Stimulated activated CD4-positive, alpha-beta T cell treated with anti-CD3 and anti-CD28 coated beads, Interleukin-4, amount 100 ng/mL, for 1 hour (primary cell): ENCODE measurements at places on chromosomes 11 and 22.

DNA sequence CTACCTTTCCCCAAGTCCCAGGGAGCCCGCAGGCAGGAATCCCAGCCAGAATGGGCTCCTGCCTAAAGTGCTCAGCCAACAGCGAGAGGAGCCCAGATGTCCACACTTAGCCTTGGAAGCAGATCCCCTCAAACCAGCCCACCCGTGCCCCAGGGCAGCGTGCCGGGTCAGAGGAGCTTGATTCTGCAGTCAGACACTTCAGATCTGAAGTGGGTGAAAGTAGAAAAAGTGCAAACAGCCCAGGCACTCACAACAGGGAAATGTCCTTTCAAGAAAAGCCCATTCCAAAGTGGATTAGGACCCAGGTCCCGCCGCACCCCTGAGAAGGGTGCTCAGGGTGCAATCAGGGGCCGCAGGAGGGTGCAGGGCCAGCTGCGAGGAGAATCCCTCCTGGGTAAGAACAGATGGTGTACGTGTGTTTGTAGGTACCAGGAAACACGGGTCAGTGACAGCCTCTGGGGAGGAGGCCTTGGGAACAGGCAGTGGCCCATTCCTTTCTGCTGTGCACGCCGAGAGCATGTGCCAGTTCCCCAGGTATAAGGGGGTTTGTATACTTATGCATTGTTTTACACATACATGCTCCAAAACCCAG is 17.7 kb downstream of the ELFN2 start:
- no peak for DNase-seq

- DNase-seq, result no peak
Observed at GRCh38 chr11:1656061-1656441, 26.5 kb downstream of the KRTAP5-5 start.

DNA sequence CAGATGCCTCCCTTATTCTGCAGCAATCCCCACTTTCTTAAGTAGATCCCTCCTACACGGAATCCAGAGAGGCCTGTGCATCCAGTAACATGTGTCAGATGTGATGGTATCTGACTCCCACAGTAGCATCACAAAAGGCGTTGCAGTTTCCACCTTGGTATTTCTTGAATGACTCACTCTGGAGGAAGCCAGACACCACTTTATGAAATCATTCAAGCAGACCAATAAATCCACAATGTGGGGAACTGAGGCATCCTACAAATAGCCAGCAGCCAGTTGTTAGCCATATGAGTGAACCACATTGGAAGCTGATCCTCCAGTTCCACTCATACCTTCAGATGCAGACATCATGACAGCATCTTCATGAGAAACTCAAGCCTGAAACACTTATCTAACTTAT is 798.1 kb downstream of the OPCML start:
- DNase-seq, result no peak

DNA sequence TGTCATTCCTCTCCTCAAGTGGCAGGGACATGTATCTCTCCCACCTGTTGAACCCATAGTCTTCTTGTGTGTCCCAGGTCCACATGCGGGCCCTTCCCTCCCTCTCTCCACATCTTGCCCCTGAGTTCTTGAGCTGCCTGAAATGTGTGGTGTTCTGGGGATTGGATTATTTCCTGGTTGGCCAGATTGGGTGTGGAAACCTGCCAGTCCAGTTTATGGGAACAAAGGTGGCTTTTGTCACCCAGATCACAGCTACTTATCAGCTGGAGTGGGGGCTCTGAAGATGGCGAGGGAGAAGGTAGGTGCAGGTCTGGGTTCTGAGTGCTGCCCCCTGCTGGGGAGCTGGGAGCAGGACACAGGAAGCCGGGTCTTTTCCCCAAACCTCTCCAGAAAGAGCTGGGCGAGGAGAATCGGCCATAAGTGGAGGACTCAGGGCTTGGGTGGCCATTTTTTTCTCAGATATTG is 14.2 kb downstream of the DTX4 start:
- DNase-seq, result peak; percentile 58

DNA sequence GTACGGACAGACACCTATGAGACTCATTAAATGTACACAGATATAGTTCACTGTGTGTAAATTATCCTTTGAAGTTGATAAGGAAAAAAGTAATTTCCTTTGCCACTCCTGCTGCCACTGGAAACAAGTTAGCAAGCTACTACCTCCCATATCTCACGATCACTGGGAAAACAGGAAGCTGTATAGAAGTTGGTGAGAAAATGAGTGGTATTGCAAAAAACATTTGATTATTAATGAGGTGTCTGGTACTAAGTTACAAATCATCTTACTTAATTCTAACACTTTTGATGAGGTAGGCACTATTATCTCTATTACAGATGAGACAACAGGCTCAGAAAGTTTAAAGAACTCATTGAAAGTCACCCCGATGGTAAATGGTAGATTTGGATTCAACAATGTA is 68.5 kb downstream of the GAB2 start:
- DNase-seq, result no peak

DNA sequence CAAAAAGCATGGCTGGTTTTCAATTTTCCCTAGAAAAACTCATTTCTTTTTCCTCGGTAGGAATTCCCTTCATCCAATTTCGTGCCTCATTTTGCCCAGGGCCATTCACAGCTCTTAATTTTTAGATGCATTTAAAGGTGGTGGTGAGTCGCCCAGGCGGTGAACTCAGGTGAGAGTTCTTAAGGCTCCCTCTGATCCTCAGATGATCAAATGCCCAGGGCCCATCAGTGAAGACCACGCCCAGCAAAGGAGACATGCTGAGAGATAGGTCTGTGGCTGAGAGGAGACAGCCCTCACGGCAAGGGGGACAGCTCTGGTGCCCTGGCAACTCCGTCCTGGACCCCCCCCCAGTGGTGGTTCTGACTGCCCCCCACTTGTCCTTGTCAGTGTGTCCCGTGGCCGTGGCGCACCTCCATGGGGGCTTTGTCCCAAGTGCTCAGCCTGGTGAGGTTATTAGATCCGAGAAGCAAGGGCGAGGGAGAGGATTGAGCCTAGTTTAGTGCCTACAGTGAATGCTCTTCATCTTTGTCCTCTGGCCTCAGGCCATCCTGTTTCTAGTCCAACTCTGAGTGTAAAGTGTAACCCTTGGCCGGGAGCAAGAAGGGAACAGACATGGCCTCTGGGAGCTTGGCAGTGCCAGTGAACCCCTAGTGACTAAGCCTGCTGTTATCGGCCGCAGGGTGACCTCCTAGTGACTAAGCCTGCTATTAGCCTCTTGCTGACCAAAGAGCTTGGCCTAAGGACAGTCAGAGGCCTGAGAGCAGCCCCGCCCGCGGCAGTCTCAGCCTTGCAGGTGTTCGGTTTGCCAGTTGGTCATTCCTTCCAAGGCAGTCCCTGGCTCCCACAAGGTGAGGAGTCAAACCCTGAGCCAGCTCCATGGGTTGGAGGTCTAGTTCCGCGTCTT is 83.5 kb downstream of the CTTN start:
- DNase-seq, result no peak

DNA sequence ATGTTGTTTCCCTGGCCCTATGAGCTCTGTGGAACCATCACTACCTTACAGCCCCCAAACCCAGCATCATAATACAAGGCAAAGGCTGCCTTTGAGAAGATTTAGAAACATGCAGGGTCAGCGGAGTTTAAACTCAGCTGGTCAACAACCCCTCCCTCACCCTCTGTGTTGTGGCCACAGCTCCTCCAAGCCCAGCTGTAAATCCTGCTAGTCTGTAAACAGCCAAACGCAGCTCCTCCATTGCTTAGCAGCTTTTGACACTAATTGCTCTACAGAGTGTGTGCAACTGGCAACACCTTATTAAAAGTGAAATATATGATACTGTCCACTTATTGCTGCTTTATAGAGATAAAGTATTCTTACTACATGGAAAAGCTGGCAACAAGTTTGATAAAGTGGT is 29.1 kb downstream of the OPCML start:
- DNase-seq, result no peak

DNA sequence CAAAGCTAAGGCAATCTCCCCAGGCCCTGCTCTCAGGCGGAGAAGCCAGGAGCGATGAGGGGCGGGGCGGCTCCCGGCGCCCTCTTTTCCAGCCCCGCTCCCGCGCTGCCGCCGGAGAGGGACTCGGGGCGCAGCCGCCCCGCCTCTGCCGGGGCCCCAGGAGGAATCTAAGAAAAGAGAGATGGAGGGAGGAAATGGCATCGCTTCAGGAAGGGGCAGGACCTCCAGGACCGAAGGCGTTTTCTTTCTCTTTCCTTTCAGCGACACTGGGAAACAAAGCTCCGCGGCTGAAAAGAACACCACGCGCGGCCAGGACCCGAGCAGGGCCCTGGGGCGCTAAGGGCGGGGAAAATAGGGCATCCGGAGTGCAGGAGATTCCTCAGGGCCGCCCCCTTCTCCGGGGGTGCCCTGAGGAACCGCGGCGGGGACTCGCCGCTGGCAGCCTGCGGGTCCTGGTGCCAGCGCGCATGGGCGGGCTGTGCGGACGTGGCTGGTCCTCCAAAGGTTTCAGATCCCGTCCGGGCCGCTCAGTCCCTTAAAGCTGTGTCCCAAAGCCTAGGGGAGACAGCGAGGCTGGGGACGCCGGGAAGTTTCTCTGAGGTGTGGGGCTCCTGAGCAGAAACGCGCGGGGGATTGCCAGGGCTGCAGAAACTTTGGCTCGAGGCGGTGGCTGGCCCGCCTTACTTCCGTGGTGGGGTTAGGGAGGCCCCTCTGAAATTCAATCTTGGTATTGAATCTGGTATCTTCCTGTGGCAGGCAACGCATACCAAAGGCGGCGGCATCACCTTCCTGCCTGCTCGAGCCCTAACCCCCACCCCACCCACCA is 2.8 kb upstream of the BSX start:
- no peak for DNase-seq

- DNase-seq, result no peak
Observed at GRCh38 chr11:114098927-114099326, 39.4 kb downstream of the ZBTB16 start.

DNA sequence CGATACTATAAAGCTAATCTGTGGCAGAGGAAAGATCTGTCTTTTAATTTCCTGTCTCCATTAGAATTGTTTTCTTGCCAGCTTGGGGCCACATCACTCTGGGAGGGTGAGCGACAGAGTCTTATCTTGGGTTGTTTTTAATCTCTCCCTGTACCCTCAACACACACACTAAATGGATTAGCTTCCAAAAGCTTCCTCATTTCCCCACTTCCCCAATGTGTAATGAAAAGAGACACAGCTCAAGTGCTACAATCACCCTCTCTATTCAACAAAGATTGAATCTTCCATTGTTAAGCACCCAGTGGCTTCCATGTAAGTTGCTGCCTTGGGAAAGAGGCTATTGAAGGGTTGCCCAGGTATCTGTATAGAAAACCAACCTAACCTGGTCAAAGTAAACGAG is 6.1 kb upstream of the ASCL3 start:
- no peak for DNase-seq

GRCh38 chr11:41403458-41403857 is 56.0 kb downstream of the LRRC4C start:
- DNase-seq, result no peak

DNA sequence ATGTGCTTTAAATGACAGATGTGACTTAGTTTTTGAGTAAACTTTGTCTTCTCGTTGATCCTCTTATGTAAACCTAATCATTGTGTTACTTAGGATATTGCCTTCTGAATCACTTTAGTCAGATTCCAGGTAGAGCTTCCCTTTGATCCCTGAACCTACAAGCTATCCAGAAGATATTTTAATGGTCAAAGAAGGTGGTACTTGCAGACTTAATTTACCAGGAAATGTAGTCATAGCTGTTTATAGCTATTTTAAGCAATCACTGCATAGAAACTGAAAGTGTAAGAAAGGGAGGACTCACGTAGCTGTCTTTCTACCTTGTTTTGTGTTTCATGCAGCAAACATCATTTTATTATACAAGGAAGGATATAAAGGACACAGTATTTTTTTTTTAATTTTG is 189.5 kb downstream of the DDX10 start:
- DNase-seq, result no peak

GRCh38 chr11:95219599-95219998 is 11.4 kb downstream of the SESN3 start:
- no peak for DNase-seq

- no peak for DNase-seq
Observed at GRCh38 chr11:119476666-119477331, 53.8 kb upstream of the THY1 start.

DNA sequence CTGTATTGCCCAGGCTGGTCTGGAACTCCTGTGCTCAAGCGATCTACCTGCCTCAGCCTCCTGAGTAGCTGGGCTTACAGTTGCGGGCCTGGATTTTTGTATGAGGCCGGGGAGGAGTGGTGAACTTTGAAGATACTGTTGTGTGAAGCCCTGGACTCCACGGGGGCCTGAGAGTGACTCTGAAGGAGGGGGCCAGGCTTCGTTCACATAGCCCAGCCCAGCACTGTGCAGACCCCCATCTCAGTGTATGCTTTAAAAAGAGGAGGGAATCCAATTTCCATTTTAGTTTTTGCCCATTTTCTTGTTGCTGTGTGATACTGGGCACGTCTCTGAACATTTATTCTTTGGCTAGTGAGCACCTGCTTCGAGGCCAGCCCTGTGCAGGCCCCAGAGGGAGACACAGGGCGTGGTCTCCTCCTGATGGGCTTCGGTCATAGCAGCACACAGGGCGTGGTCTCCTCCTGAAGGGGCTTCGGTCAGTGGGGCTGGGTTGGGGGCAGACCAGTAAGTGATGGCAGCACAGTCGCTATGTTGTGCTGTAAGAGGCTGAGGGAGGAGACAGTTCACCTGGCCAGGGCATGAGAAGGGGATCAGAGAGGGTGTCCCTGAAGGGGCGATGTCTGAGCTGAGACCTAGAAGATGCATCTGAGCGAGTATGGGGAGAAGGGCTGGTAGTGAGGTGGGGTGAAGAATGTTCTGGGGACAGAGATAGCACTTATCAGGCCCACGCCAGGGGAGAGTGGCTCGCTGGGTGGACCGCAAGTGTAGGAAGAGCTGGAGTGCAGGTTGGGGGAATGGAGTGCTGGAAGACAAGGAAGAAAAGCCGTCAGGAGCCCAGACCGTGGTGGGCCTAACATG is 14.0 kb downstream of the SAMM50 start:
- no peak for DNase-seq

- no peak for DNase-seq
Observed at GRCh38 chr11:420054-420910, 5.5 kb upstream of the SIGIRR start.

DNA sequence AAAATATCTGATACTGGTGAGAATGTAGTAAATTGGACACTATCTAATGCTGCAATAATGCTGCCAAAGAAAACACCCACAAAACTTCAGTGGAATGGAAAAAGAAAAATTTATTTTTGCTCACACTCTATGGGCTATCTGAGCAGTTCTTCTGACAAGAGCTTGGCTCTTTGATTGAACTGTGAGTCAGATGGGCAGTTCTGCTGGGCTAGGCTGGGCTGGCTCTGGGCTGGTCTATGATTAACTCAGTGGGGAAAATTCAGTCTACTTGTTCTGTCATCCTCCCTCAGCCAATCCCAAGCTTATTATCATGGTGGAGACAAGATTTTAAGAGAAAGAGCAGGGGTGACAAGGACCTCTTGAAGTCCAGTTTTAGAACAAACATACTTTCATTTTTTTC is 1404.8 kb downstream of the LRRC4C start:
- DNase-seq, result no peak

DNA sequence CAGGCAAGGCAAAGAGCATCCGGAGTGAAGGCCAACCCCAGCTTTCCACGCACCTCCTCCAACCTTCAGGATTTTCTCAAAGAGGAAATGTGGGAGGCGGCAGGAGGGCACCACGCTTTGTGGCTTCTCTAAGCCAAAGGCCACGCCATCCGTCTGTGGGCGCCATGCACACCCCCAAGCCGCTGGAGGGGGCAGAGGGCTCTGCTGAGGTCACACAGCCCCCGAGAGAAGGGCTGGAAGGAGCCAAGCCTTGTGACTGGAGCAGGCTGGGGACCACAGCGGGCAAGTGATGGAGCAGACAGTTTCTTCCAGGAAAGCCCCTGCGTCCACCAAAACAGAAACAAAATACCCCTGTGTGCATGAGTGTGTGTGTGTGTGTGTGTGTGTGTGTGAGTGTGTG is 527.4 kb downstream of the BRD1 start:
- DNase-seq, result no peak
